HepG2 (cell line): ENCODE measurements at places on chromosomes 3 and 15.

DNA sequence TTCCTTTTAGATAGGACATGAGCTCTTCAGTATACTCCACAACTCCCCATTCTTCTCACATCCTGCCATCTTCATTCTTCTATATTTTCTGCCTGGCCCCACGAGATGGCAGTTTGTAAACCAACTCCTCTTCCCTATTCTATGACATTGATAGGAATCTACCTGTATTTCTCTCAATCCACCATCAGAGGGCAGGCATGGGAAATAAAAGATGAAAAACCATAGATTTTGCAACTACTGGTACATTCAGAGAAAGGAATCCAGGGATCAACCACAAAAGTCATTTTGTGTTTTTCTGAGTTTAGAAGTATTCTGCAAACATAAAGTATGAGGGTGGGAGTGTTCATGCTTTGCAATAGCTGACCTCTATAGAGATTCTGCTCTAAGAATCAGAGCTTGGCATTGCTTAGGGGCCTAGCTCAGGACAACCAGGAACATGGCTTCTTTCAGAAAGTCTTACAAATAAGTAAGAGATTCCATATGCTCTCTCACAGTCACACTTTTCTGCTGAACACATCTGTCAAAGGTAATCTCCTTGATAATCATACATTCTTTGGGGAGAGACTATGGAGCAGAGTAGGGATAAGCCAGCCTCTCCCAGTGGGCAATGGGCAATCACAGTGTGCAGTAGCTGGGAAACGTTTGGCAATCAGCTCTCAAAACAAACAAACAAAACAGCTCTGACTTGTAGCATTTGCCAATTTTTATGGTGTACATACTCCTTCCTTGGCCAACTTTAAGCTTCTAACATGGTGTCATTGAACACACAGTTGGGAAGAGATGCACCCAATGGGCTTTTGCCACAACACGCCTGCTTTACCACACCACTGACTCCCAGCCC, 43.1 kb upstream of the SLC25A36 start:
- H3K4me3 ChIP-seq: no peak overlapping the region
- no peaks in the 10 kb centered on the region for H3K36me3 ChIP-seq

GRCh38 chr3:71723452-71724170, 1.6 kb downstream of the EIF4E3 start:
- H3K4me1 ChIP-seq: peaks cover 6% of the 10 kb centered on the region; the same call in 1 of the 2 replicates
- H3K36me3 ChIP-seq: no peaks in the 10 kb centered on the region
- H3K4me3 ChIP-seq: no peak overlapping the region
- H3K27ac ChIP-seq: no peak overlapping the region
- H3K27me3 ChIP-seq: peaks cover 55% of the 10 kb centered on the region

GRCh38 chr3:146521394-146521793, 23.0 kb downstream of the PLSCR1 start:
- no peaks in the 10 kb centered on the region for H3K36me3 ChIP-seq
- H3K27ac ChIP-seq: no peak overlapping the region
- no peaks in the 10 kb centered on the region for H3K27me3 ChIP-seq
- H3K4me1 ChIP-seq: peaks cover 10% of the 10 kb centered on the region
- DNase-seq: no peak

DNA sequence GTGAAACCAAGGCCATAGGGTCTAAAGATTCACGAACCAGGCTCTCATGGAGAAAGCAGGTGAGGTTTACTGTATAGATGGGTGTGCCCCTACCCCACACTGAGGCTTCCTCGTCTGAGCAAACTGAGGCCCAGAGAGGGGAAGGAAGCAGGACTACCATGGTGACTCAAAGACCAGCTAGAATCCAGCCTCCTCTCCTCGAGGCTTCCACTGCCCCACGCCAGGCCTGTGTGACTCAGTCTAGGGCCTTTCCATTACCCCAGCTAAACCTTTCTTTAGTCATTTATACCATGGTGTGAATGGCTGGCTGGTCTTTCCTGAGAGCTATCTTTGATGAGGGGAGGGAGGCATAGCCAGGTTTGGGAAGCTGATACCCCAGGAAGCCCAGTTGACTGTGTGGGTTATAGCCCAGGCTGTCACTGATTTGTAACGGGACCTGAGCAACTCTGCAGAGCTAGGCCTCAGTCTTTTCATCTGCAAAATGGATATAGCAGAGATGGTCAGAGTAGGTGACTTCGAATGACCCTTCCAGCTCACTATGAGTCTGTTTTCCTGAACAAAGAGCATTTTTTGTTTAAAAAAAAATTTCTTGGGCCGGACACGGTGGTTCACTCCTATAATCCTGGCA, 3.0 kb upstream of the RHO start:
- DNase-seq: no peak
- no peak overlapping the region for H3K4me3 ChIP-seq
- peaks cover 48% of the 10 kb centered on the region for H3K4me1 ChIP-seq

DNA sequence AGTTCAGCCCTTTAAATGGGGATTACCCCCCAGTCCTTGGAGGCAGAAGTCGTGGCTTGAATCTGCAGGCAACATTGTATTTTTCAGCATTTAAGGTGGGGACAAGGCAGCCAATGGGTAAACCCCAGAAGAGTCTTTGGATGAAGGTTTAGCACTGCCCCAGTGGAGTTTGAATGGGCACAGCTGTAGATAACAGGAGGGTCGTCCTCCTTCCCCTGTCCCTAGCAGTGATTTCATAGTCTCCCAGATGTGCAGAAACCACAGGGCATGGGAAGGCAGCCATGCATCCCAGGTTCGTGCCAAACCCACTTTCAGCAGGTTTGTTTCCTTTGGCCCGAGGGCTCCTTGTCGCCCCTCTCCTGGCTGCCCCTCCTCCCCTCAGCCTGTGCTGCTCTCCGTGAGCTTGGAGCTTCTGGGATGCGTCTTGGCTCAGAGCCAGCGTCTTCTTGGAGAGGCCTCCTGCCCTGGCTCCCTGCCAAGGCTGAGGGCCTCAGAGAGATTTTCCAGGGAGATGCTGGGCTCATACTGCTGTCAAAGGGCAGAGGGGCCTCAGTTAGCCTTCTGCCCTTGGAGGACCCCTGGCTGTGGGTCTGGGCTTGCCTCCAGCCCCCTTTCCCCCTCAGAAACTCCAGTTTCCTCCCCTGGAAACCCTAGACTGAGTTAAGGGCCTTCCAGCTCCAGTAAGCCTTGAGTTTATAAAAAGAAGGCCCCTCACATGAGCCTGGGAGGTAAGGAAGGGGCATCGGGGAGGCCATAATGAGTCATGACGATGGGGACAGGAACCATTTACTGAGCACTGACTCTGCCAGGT, 48.9 kb upstream of the POLG start:
- H3K27ac ChIP-seq: no peak overlapping the region
- H3K4me3 ChIP-seq: no peak overlapping the region
- no peaks in the 10 kb centered on the region for H3K4me1 ChIP-seq
- no peak for DNase-seq

- no peak overlapping the region for H3K27ac ChIP-seq
- H3K4me1 ChIP-seq: peaks cover 16% of the 10 kb centered on the region; the same call in 1 of the 2 replicates
- no peak for DNase-seq
- H3K27me3 ChIP-seq: peaks cover 4% of the 10 kb centered on the region; the same call in 1 of the 3 replicates
- H3K36me3 ChIP-seq: no peaks in the 10 kb centered on the region
Measured at GRCh38 chr15:75834021-75834420, 9.2 kb upstream of the UBE2Q2 start.

- H3K4me1 ChIP-seq: no peaks in the 10 kb centered on the region
- no peaks in the 10 kb centered on the region for H3K36me3 ChIP-seq
- no peak overlapping the region for H3K4me3 ChIP-seq
Measured at GRCh38 chr3:178075344-178075743, 460.9 kb upstream of the KCNMB2 start.
